ENCODE measurements at places on chromosomes 7 and 10.

- no peak for DNase-seq
Measured at GRCh38 chr7:28957751-28958234, 337 bp downstream of the TRIL start.

DNA sequence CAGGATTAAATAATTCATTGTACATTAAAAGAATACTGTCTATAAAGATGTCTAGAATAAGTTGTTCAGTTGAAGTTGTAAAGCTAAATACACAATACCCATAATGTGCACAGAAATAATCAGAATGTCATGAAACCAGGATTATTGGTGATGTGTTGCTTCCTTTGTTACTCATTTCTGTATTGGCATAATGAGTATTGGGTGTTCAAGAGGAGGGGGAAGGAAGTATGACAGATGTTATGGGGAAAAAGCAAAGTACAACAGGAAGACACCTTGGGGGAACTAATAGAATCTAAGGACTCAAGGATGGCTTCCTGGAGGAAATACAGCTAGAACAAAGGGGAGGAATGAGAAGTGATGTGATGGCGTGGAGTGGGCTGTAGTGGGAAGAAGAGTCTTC is 15.0 kb downstream of the ANKRD1 start:
- no peak for DNase-seq

- DNase-seq, result no peak
Measured at GRCh38 chr7:13563257-13563656, 426.2 kb downstream of the ETV1 start.

DNA sequence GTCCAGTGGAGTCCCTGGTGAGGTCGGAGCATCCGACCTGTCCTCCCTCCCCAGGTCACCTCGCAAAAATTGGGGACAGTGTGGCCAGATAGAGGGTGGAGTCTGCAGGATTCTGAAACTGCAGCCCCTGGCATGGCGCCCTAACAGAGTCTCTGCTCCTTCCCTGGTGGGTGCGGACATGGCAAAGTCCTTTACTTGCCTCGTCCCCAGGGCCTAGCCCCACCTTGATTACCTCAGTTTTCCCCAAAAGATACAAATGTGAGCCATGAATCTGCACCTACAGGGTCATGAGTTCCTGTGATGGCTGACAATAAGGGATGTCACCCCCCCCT is 47.7 kb downstream of the NPVF start:
- DNase-seq, result no peak
